CD4-positive, alpha-beta T cell (primary cell): ENCODE measurements at places on chromosomes 5 and 9. TPM values are rescaled to one million over a fixed set of nuclear protein-coding genes. Genes with fewer than 3 reads are reported as not detected.

- DNase-seq: no peak
Observed at GRCh38 chr5:162487528-162488525, 420.3 kb downstream of the GABRG2 start.

The FOXD4L5 gene
- not detected for total RNA-seq

DNA sequence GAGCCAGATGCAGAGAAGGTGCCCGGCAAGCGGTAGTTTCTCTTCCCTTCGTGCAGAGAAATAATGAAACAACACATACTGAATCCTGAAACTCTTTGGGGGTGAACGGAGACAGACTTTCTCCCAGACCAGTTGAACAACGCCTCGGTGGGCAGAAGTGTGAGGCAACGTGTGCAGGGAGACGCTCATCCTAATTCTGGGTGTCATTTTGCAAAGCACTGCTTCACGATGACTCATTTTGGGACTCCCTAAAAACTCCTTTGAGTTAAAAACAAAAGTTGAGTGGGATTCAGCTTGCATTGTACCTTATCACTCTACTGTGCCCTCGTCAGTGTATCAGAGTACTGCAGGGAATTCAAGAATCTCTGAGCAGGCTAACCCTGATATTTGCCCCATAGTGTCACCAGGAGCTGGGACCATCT is 3.5 kb upstream of the NEK6 start:
- peak; percentile 30 for DNase-seq

GRCh38 chr5:36657563-36657995 is 51.2 kb downstream of the SLC1A3 start:
- no peak for DNase-seq

DNA sequence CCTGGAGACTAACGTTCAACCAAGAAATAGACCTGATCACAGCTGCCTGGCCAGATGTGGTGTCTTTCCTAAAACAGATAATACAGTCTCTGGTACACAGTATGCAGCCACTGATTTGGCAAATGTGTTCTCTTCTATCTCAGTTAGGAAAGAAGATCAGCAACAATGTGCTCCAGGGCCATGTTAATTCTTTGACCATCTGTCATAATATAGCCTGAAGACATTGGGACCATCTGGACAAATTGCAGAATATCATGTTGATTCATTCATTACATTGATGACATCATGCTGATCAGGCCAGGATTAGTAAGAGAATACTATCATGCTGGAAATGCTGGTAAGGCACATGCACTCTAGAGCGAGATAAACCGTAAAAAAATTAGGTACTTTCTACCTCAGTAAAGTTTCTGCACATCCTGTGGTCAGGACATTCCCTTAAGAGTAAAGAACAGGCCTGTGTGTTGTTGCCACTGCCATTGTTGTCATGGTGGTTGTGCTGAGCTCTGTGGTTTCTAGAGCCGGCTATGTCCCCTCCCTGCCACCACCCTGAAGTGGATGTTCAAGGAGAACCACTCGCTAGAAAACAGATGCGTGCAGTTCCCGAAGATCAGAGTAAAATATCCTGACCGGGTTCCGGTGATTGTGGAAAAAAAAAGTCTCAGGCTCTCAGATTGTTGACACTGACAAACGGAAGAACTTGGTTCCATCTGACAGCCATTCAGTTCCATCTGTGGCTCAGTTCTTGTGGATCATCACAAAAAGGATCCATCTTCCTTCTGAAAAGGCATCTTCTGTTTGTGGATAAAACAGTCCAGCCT is 6.4 kb upstream of the JMY start:
- DNase-seq: no peak

GRCh38 chr5:132209131-132209530 is 18.5 kb downstream of the P4HA2 start:
- no peak for DNase-seq

GRCh38 chr9:8106362-8106761 is 306.8 kb upstream of the DMAC1 start:
- no peak for DNase-seq

DNA sequence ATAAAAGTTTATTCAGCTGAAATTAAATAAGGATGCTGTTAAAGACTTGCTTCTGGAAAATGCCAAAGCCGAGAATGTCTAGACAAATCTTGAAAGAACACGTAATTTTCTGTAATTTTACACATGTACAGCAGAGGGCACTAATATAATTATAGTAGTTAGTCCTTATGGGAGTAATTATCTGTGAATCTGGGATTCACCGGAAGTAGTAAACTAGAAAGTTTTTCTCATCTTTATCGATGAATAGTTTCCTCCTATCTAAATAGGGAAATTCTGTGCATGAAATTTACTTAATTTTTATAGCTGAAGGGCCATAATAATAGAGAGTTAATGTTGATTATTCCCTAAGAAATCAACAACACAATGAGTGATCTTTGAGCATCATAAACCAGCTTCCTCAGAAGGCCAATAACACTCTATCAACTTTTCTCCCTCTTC is 18.4 kb upstream of the CNTLN start:
- no peak for DNase-seq
